Transverse colon (tissue), 4 donors: ENCODE measurements at places on chromosomes 7 and 10. TPM values are rescaled to one million over a fixed set of nuclear protein-coding genes. Genes with fewer than 3 reads are reported as not detected.

The ANTXRL gene
- not detected for total RNA-seq

The PTPRN2 gene
- 15.4 TPM for total RNA-seq

The PIP4K2A gene
- total RNA-seq, result 14.9 TPM

The ANKMY2 gene
- total RNA-seq, result 21.9 TPM

The ANKIB1 gene
- total RNA-seq, result 42.3 TPM

The SEMA3D gene
- total RNA-seq, result not detected

The PNLIP gene
- not detected for total RNA-seq

The RET gene
- 0.37 TPM for total RNA-seq

The PALD1 gene
- 4.9 TPM for total RNA-seq

The INHBA gene
- total RNA-seq, result 1.1 TPM

The RHOBTB1 gene
- total RNA-seq, result 8.9 TPM

The NCF1 gene
- total RNA-seq, result 6.6 TPM

The KEL gene
- not detected for total RNA-seq

The DUS4L gene
- total RNA-seq, result 6.1 TPM

The C10orf143 gene
- not detected for total RNA-seq

The PDZD7 gene
- total RNA-seq, result 0.64 TPM

The SMARCD3 gene
- 9.6 TPM for total RNA-seq

The ZWINT gene
- 21.9 TPM for total RNA-seq

The CCL24 gene
- 1.8 TPM for total RNA-seq

The NYAP1 gene
- not detected for total RNA-seq

The ASB10 gene
- not detected for total RNA-seq

The TLX1 gene
- total RNA-seq, result 0.14 TPM

The PNLIPRP2 gene
- 4.2 TPM for total RNA-seq

The OR2A1 gene
- total RNA-seq, result not detected

The PPP1R9A gene
- total RNA-seq, result 30.0 TPM

The AKR1D1 gene
- not detected for total RNA-seq

The OR6B1 gene
- not detected for total RNA-seq

The SORCS3 gene
- not detected for total RNA-seq

The IQUB gene
- 0.32 TPM for total RNA-seq

The CFTR gene
- 103 TPM for total RNA-seq

The TFPI2 gene
- not detected for total RNA-seq

The NXPH1 gene
- not detected for total RNA-seq

The ENTPD7 gene
- 4.9 TPM for total RNA-seq

The NEUROG3 gene
- total RNA-seq, result 0.41 TPM

The MPP7 gene
- 13.1 TPM for total RNA-seq

The FAM25G gene
- total RNA-seq, result not detected

The AKR1C8 gene
- not detected for total RNA-seq

The ECHDC3 gene
- total RNA-seq, result 4.0 TPM

The LRRC18 gene
- not detected for total RNA-seq

The OPN4 gene
- 1.5 TPM for total RNA-seq

The TMEM196 gene
- not detected for total RNA-seq

The BAIAP2L1 gene
- 59.7 TPM for total RNA-seq

The RADIL gene
- 1.9 TPM for total RNA-seq

The DENND11 gene
- 43.8 TPM for total RNA-seq

The HYAL4 gene
- total RNA-seq, result not detected

The FAM25C gene
- total RNA-seq, result not detected

The ERVW-1 gene
- not detected for total RNA-seq

The FAM185A gene
- total RNA-seq, result 12.7 TPM

The SLC26A4 gene
- not detected for total RNA-seq

The VSTM4 gene
- 3.7 TPM for total RNA-seq

The UTF1 gene
- total RNA-seq, result not detected

The PKD2L1 gene
- 0.14 TPM for total RNA-seq

The NAT16 gene
- not detected for total RNA-seq

The COL13A1 gene
- total RNA-seq, result 1.4 TPM

The ACTR3C gene
- total RNA-seq, result 44.8 TPM

The NOC3L gene
- total RNA-seq, result 2.6 TPM
